ENCODE measurements at places on chromosomes 16 and 17. TPM values are rescaled to one million over a fixed set of nuclear protein-coding genes. Genes with fewer than 3 reads are reported as not detected.

DNA sequence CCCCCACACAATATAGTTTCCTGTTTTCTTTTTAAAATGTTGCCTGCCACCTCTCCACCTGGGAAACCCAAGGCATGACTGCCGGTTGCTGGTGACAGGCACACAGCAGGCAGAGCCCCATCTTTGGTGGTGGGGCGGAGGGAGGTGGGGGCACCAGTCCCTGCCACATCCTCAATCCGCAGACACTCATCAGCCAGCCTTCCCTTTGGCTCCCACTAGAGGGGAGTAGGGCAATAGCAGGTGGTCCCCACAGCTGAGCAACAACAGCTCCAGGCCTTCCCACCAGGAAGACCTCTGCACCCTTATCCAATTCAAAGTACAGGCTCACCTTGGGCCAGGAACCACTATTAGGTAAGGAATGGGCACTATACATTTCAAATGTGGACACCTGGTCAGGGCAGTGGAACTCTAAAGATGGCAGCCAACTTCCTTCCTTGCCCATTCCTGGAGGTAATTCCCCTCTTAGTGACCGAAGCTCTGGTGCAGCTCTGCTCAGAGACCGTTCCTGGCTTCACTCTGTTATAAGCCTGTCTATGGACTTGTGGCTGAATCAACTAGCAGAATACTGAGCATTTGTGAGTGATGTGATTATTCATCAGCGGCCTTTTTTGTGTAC lies 13.9 kb downstream of the RECQL5 start:
- DNase-seq: no peak

- DNase-seq: no peak
These were observed 626.3 kb downstream of the KCNJ2 start for GRCh38 chr17:70795620-70796019.

- no peak for DNase-seq
These were observed 15.1 kb downstream of the FA2H start for GRCh38 chr16:74759564-74759963.

CDRT15 gene
- total RNA-seq: not detected

DNA sequence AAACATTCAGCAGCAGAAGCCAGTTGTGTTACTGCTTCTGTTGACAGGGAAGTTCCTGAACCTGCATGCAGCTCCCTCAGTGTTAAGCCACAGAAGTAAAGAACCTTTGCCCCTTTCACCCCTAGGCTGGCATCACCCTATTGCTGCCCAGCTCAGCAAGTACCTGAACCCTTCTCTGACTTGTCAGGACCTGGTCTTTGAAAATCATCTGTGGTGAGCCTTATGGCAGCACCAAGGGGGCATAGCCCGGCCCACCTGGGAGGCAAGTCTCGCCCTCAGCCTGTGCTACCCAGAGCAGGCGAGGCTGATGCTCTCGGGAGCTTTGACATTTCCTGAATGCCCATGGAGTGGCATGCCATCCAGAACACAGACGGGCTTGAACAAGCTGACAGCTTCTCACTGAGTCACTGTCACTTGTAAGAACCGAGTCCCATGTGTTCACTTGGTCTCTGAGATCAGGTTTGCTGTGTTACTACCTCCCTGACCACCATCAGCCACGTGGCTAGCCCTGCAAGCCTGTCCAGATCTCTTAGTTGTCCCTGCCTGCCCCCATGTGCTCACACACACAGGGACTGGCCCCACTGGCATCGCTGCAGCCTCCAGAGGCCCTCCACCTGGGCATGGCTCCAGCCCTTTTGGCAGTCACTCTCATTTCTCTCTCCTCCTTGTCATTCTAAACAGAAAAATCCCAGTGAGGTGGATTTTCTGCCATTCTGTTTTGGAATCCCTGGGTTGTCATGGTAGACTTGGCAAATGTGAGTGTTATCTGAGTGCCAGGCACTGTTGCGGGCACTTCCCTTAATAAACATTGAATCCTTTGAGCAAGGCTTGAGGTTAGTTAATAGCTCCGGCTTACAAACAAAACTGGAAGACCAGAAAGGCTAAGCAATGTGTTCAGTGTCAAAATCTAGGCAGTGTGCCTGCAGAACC lies 2.9 kb upstream of the CARMIL2 start:
- DNase-seq: no peak

CD300LB gene
- not detected for total RNA-seq

GRCh38 chr16:4693956-4694641 lies 737 bp downstream of the NUDT16L1 start:
- peak; percentile 38 for DNase-seq

P2RX1 gene
- total RNA-seq: 0.52 TPM

CCL8 gene
- not detected for total RNA-seq

DNA sequence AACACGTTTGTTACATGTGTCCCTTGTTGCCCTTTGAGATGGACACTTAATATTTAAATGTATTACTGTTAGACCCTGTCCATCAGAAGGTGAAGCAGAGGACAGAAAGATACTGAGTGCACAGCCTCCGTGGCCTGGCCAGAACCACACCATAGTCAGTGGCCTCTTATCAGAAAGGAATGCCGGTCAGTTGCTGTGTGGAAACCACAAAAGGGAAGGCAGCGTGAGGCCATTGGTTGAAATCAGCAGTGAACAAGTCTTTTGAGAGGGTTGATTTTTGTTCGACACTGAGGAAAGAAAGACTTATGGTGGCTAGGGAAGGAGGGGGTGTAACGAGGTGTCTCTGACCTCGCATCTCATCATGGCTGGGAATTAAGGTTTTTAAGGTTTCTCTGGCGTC lies 85.4 kb upstream of the CLEC18A start:
- no peak for DNase-seq

DNA sequence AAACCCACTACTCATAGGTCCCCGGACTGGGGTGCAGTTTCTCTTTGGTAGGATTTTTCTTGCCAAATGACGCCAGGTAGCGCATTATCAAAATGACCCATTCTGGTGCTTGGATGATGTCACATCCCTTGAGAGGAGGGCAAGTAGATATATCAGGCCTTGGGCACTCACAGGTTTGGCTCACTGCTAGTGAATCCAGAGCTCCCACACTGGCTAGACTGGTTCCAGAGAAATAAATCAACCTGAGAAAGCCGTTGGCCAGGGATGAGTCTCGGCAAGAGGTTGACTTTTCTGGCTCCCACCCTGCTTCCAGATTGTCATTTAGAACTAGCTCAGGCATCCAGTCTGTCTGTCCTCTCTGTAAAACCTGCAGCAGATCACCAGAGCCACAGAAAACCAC lies 188.4 kb upstream of the MAF start:
- no peak for DNase-seq

DNA sequence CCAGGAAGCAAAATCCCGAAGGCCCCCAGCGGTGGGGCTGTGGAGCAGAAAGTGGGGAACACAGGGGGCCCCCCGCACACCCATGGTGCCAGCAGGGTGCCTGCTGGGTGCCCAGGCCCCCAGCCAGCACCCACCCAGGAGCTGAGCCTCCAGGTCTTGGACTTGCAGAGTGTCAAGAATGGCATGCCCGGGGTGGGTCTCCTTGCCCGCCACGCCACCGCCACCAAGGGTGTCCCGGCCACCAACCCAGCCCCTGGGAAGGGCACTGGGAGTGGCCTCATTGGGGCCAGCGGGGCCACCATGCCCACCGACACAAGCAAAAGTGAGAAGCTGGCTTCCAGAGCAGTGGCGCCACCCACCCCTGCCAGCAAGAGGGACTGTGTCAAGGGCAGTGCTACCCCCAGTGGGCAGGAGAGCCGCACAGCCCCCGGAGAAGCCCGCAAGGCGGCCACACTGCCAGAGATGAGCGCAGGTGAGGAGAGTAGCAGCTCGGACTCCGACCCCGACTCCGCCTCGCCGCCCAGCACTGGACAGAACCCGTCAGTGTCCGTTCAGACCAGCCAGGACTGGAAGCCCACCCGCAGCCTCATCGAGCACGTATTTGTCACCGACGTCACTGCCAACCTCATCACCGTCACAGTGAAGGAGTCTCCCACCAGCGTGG lies 6.5 kb downstream of the CBX2 start:
- no peak for DNase-seq

DNA sequence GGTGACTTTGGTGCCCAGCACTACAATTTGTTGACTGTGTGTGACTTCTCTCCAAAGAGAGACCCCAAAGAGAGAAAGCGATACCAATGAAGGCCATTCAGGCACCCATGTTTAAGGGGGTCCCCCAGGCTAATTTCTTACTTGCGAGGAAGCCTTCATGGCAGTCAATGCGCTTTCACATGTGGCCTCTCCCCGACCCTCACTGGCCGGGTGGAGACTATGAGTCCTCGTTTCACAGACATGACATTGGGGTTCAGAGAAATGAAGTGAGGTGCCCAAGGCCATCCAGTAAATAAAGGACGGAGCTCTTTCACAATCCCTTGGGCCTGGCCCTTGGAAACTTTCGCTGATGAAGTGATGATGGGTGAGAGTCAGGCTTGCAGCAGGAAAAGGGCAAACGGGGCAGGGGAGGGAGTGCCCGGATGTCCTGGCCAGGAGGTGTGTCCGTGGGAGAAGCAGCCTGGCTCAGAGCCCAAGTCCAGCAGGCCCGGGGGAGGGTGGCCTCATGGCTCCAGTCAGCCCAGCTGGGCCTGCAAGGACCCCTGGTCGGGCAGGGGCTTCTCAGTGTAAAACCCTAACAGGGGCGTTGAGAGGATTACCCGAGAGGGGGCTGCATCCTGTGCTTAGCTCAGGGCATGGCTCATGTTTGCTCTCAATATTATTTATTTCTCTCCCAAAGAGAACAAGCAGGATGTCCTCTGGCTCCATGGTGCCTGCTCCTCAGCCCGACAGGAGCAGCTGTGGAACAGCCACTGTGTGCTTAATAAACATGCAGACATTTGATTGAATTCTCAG lies 14.7 kb downstream of the TBX2 start:
- no peak for DNase-seq

BIRC5 gene
- total RNA-seq: 10.0 TPM

DNA sequence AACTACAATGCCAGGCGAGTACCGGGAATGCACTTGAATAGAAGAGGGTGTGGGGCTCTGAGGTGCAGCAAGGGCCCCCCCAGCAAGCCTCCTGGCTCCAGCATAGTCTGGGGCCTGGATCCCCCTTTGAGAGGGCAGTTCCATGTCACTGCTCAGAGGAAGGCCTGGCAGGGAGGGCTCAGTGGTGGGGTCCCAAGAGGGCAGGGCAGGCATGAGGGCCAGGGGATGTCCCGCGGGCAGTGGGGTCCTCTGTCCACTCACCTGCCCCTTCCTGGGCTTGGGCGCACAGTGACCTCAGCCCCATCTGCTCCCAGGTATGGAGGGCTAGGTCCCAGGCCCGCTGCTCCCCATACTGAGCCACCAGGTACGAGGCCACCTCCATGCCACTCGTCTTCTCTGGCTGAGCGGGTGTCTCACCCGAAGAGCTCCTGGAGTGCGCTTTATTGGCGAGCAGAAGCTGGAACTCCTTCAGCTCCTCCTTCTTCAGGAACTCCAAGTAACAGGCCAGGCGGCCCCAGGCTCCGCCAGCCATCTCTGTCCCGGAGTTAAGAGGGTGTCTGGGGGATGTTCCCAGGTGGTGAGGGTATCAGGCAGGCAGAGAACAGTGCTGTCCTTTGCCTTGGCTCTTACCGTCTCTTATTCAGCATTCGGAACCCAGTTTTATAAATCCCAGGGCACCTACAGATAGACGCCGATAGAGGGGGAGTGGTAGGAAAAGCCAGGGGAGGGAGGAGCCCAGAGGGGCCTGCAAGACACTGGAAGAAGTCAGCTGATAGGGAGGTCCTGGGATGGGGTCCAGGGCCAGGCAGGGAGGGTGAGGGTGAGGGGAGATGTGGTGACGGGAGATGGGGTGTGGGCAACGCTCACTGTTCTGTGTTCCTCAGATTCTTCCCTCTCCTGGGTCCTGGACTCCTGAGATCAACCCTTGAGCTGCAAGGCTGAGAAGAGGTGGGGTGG lies 605 bp downstream of the NLRP1 start:
- no peak for DNase-seq

DNA sequence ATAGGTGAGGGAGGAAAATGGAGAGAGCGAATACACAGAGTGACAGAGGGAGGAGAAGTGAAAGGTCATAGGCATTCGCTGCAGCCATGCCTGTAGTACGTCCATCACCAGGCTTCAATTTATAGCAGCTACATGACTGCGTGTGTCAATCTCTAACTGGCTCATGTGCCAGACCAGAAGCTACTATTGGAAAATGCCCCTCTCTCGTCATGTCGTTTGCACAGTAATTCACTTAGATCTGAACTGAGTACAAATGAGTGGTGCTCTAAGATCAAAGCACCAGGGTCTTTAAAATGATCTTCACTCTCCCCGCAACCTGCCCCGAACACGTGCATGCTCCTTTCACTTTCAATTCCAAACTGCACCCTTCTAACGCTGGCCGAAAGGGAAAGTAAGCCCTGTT lies 51.3 kb downstream of the ADCY9 start:
- peak; percentile 36 for DNase-seq

DNA sequence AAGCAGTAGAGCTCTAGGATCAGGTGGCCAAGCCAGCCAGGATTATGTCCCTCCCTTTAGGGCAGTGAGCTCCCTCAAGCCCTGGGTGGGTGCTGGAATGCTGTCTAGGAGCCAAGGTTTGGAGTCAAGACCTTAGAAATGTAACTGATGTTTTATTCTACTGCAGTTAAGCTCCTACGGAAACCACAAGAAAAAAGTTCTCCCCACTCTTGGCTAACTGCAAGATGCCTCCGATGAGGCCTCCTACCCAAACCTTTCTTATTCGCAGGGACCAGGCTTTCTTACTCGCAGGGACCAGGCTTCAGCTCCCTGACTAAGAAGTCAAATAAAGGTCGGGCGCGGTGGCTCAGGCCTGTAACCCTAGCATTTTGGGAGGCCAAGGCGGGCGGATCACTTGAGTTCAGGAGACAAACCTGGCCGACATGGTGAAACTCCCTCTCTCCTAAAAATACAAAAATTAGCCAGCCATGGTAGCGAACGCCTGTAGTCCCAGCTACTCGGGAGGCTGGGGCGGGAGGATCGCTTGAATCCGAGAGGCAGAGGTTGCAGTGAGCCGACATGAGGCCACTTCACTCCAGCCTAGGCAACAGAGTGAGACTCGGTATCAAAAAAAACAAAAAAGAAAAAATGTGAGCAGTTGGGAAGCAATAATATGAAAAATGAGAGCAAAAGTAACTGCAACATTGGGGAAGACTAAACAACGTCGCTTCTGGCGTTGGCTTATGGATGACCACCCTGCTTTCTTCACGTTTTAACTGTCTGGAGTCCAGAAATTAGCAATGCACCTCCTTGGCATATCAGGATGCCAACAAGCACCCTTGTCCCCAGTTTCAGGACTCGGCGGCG lies 31.7 kb upstream of the ARL4D start:
- DNase-seq: no peak

ELMO3 gene
- total RNA-seq: 5.3 TPM

GRCh38 chr17:6381526-6382465 lies 53.1 kb downstream of the AIPL1 start:
- DNase-seq: no peak

DNA sequence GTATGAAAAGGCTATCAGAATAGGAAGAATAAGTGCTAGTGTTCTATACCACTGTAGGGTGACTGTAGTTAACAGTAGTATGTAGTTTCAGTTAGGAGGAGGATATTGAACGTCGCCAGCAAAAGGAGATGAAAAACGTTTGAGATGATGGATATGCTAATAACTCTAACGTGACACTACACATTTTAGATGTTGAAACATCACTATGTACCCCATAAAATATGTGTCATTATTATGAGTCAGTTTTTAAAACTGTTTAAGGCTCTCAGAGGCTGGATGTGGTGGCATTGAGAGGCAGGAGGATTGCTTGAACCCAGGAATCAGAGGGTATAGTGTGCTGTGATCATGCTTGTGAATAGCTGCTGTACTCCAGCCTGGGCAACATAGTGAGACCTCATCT lies 31.8 kb downstream of the UBN1 start:
- DNase-seq: no peak

DNAH2 gene
- total RNA-seq: not detected

SKAP1 gene
- 25.8 TPM for total RNA-seq

ASGR1 gene
- 1.1 TPM for total RNA-seq

- DNase-seq: no peak
These were observed 204.6 kb downstream of the STX8 start for GRCh38 chr17:9371019-9371418.

All from activated T-cell treated with anti-CD3 and anti-CD28 coated beads, Interleukin-2, amount 50 U/mL, for 4 hours (primary cell).